ENCODE measurements at places on chromosomes 6 and 20. TPM values are rescaled to one million over a fixed set of nuclear protein-coding genes. Genes with fewer than 3 reads are reported as not detected.

- no peak for DNase-seq
These were observed 32.4 kb upstream of the TGM6 start for GRCh38 chr20:2348336-2348735.

- no peak for DNase-seq
These were observed 84.2 kb downstream of the ISM1 start for GRCh38 chr20:13305284-13305683.

DNA sequence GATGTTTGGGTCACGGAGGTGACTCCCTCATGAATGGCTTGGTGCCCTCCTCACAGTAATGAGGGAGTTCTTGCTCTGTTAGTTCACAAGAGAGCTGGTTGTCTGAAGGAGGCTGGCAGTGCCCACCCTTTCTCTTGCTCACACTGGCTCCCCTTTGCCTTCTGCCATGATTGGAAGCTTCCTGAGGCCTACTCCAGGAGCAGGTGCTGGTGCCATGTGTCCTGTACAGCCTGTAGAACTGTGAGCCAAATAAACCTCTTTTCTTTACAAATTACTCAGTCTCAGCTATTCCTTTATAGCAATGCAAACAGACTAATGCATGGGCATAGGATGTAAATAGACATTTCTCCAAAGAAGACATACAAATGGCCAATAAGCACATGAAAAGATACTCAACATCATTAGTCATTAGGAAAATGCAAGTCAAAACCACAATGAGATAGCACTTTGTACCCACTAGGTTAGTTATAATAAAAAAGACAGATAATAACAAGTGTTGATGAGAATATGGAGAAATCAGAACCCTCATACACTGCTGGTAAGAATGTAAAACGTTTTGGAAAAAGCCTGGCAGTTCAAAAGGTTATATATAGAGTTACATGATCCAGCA, 17.7 kb downstream of the C20orf203 start:
- no peak for DNase-seq

- DNase-seq: no peak
These were observed 20.0 kb downstream of the DEF6 start for GRCh38 chr6:35317483-35318195.

- no peak for DNase-seq
These were observed 84.1 kb downstream of the GINS1 start for GRCh38 chr20:25491446-25492038.

GRCh38 chr6:35038076-35038475, 103.1 kb downstream of the TCP11 start:
- no peak for DNase-seq

GRCh38 chr6:29665942-29666825, 9.3 kb downstream of the MOG start:
- DNase-seq: no peak

- no peak for DNase-seq
These were observed 505.9 kb upstream of the SYNCRIP start for GRCh38 chr6:86148586-86148985.

GRCh38 chr6:11969092-11969491, 43.0 kb upstream of the HIVEP1 start:
- no peak for DNase-seq

DNA sequence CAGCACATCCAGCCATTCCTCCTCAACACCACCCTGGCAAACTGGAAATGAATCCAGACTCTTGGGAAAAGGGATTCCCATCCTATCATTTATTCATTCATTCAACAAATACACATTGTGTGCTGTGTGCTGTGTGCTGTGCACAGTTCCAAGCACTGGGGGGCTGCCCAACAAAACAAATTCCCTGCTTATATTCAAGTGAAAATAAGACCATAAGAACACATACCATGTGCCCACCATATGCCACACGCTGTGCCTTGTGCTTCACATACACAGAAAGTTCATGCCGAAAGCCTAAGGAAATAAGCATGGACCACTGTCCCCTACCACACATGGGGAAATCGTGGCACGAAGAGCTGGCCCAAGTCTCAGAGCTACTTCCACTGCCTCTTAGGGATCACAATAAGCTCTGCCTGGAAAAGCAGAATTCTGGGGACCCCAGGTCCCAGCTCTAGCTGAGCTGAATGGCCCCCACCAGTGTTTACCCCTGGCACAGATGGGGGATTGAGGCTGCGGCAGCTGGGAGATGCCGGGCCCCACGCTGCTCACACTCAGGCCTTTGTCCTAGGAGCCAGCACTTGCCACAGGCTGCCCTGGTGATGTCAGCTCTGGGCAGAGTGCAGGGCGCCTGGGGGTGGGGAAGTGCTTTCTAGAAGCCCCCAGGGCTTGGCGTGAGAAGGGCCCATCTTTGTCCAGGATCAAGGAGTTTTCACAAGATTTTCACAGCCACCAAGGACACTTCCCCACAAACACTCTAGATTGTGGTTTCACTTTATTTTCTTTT, 99.6 kb downstream of the PREX1 start:
- no peak for DNase-seq

DNA sequence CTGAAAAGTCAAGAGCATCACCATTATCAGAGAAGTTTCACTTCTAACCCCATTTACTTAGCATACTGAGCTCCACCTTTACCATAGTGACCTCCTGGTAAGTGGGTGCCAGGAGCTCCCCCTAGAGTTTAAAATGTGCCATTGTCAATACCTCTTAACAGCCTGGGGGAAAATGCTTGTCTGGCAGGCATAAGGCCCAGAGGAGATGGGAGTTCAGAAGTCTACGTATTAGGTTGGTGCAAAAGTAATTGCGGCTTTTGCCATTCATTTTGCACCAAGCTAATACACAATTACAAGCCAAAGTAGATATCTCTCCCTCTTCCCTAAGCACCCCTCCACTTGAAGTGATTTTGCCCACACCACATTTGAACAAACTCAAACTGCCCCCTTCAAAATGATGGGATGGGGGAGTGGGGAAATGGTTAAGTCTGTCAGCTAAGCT, 919.0 kb downstream of the KIF16B start:
- DNase-seq: peak; percentile 43

DNA sequence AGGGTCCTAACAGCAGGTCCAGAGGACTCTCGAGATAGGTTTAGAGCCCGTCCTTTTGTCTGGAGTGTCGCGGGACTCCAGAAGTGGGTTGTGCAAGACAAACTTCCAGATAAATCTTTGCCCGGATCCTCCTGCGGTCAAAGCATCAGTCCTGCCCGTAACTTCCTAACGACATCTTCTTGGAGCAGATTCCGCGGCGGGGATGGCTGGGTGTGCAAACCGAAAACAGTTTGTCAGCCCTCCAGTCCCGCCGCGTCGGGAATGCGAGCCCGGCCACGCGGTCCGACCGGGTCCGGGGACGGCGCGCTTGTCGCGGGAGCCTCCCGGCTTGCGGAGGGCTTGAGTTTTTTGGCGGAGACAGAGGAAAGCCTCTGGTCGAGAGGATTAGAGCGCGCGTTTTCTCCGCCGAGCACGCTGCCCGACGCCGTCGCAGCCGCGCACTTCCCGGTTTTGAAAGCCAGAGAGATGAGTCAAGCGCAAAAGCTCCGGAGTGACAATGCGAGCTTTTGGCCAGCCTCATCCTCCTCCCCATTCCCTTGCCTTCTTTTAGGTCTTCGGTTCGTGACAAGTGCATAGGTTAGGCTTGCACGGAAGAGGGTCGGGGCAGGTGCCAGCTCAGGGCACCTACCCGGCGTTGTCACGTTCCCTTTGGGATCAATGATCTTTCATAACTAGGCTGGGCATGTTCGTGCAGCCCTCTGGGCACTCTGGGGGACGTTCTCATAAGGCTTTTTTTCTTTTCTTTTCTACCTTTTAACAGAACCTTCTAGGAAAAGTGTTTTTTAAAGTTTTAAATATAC, 91.3 kb upstream of the PRDM1 start:
- peak; percentile 41 for DNase-seq

DNA sequence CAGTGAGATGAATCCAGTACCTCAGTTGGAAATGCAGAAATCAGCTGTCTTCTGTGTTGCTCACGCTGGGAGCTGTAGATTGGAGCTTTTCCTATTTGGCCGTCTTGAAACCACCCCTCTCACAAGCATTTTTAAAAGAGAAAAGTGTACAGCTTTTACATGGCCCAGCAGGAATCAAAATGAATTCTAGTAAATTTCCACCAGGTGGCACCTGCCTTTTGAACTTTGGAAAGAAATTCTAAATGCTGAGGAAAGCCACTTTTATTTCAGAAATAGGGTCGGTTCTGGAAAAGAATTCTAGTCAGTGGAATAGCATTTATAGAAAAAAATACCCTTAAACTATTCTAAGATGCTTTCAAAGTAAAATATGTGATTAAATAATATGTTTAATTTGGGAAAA, 647.8 kb downstream of the CD109 start:
- no peak for DNase-seq

GRCh38 chr6:88807622-88808021, 155.8 kb downstream of the RNGTT start:
- no peak for DNase-seq

GRCh38 chr6:130115036-130115435, 96.7 kb downstream of the L3MBTL3 start:
- no peak for DNase-seq

DNA sequence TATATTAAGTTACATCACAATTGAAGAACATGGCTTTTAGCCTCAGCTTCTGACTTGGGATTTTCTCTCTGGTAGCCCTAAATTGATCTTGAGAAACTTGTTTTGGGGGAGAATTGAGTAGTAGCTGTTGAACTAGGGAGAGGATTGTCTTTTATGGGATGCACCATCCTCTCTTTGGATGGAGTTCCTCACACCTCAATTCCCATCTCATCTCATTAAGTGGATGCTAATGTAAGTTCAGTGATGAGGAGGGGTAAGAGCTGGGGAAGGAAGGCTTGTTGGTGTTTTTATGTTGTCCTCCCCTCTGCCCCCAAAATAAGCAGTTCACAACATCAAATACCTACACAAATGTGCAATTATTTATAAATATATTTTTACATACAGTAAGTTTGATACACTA, 4.0 kb downstream of the GJA1 start:
- no peak for DNase-seq

GRCh38 chr20:62659488-62660239, 17.4 kb downstream of the SLCO4A1 start:
- no peak for DNase-seq

DNA sequence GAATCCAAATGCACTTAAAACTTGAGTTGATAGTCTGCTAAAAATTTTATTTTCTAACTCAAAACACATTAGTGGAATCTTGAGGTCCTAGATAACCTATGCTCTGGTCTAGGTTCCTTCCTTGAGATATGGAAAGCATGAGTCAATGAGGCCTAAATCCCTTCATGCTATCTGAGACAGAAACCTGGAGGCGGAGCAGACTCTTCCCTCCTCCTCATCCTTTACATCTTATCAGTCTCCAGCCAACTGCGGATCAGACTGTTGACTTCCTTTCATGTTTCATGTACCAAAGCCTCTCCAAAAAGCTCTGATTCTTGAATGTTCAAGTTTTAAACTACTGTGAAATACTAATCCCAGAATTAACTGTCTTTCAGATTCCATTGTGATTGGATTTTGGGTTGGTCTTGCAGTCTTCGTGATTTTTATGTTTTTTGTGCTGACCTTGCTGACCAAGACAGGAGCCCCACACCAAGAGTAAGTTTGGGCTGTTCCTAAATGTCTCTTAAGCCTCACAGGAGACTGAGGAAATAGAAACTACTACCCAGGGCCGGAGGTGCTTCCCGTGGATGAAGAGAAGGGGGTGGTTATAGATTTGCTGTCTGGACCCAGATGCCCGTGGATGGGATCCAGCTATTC, 29.1 kb downstream of the MRAP2 start:
- DNase-seq: no peak

- no peak for DNase-seq
These were observed 5.8 kb downstream of the CITED2 start for GRCh38 chr6:139368661-139369060.

GRCh38 chr6:154995254-154996015, at the start of gene TIAM2:
Gene TIAM2, plus strand, starts transcription at chr6:154995315. Its CDS starts 133,909 bp downstream, at chr6:155129224.
- peak; percentile 19 for DNase-seq

GRCh38 chr6:158923805-158924498, 76.0 kb downstream of the RSPH3 start:
- DNase-seq: no peak

DNA sequence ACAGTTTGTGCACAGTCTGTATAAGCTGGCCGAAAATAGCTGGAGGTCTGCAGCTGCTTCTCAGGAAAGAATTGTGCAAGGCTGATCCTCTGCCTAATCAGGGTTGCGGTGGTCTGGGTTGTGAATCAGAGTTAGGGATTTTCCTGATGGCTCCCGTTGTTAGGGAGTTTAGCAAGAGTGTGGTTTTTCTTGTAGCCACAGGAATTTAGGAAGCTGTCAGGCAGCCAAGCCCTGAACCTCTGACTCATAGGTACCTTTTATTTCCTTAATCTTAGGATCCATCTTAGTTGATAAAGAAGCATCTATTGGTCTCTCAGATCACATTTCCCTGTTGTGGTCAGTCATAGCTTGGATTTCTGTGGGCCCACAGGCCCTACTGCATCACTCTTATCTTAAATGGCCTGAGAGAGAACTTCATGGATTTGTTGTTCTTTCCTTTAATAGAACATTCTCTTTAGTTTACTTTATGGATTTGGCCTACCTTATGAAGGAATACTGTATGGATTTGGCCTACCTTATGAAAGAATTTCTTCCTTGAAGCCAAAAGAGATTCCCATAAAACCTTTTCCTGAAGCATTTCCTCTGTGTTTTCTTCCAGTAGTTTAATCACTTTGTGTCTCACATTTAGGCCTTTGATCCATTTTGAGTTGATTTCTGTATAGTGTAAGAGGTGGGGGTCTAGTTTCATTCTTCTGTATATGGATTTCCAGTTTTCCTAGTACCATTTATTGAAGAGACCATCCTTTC, 10.3 kb downstream of the KIF25 start:
- DNase-seq: no peak

- no peak for DNase-seq
These were observed 410.5 kb upstream of the MAN1A1 start for GRCh38 chr6:119760046-119760445.

- DNase-seq: no peak
These were observed 39.3 kb upstream of the SMLR1 start for GRCh38 chr6:130787726-130788500.

GRCh38 chr6:169340395-169340794, 86.7 kb upstream of the THBS2 start:
- no peak for DNase-seq

DNA sequence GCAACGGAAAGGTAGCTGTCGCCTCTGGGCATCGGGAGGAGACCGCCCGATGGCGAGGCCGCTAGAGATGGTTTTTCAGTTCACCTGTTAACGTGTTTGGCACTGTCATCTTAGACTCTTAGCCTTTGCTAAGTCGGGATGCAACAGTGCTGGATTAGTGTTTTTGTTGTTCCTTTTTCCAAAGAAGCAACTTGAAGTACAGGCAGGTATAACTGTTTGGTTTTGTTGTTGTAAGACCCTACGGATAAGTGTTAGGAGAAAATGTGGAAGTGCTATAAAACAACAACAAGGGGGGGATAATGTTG, 723 bp downstream of the MANEA start:
- no peak for DNase-seq

The SERPINB1 gene
- 48.1 TPM for total RNA-seq

The ZNF451 gene
- total RNA-seq: 126 TPM

The MYT1 gene
- total RNA-seq: 1.8 TPM

The IRF4 gene
- 0.54 TPM for total RNA-seq

The MLN gene
- not detected for total RNA-seq

The HS3ST5 gene
- not detected for total RNA-seq

The HSPA1L gene
- 3.6 TPM for total RNA-seq

The PRSS35 gene
- not detected for total RNA-seq

The BCAS1 gene
- not detected for total RNA-seq

The FOXQ1 gene
- 0.68 TPM for total RNA-seq

The XKR7 gene
- not detected for total RNA-seq

The TXLNB gene
- 1.3 TPM for total RNA-seq

The ENPP4 gene
- total RNA-seq: 19.2 TPM
